ENCODE measurements at places on chromosomes 2 and 18. TPM values are rescaled to one million over a fixed set of nuclear protein-coding genes. Genes with fewer than 3 reads are reported as not detected.

Gene CCBE1
- total RNA-seq: 0.04 TPM

DNA sequence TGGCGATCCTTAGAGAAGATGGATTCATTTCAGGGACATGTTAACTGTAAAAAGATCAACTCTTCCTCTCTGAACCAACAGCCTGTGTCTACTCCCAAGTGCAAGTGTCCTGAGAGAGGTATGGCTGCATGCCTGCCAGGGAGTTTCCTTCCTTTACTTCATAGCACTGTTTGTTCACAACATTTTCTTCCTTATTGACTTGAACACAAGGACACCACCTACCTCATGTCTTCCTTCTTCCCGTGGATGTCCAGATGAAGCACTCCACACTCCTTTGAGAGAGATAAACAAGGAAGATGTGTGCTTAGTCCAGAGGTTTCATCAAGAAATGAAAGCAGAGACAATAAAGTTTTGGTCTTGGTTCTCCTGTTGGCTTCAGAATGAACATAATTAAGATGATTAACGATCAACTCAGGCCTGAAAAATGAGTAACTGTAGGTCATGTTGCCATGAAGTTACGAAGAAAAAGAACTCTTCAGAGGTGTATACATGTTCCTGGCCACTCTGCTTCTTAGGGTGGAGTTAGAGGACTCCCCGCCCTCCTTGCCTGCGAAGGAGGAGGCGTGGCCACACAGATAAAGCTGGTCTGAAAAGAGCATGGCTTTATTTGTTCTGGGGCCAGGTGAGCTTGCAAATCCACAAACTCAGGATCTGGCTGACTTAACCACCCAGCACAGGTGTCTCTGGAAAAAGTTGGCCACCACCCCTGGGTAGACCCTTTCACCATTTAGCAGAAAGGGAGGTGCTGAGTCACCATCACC lies 155.0 kb upstream of the KCTD1 start:
- H3K4me3 ChIP-seq: no peak overlapping the region
- no peaks in the 10 kb centered on the region for H3K4me1 ChIP-seq
- no peaks in the 10 kb centered on the region for H3K36me3 ChIP-seq
- no peak for ATAC-seq
- H3K27me3 ChIP-seq: no peaks in the 10 kb centered on the region

GRCh38 chr2:144730711-144731110 lies 210.8 kb upstream of the ZEB2 start:
- H3K4me3 ChIP-seq: no peak overlapping the region
- H3K4me1 ChIP-seq: no peaks in the 10 kb centered on the region
- no peak for ATAC-seq
- no peak overlapping the region for H3K27ac ChIP-seq

GRCh38 chr2:54099829-54100585 lies 15.4 kb upstream of the ACYP2 start:
- no peak for ATAC-seq
- no peaks in the 10 kb centered on the region for H3K4me1 ChIP-seq
- peak overlapping the region; percentile 17 for H3K27ac ChIP-seq
- no peak overlapping the region for H3K4me3 ChIP-seq

Gene IL18R1
- total RNA-seq: 20.5 TPM

Data from activated T-helper 17 cell treated with anti-CD3 and anti-CD28 coated beads, Interleukin-2, amount 50 U/mL, for 72 hours (primary cell).